NCI-H1048 (cell line): ENCODE measurements at places on chromosomes 4 and X.

DNA sequence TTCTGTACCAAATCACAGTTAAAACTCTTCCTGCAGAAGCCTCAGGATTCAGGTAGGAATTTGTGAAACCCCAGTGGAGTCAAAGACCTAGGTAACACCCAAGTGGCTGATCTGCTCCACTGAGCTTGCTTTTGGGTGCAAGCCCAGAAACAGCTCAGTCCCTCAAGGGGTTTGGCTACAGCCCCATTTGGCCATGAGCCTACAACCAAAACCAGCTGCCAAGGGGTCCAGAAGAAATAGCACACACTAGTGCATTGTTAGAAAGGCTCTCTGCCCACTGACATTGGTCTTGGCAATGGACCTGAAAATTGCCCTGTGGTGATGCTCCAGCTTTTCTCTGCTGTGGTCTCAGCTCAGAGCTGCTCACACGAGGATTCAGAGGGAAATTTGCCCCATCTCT lies 577.4 kb upstream of the INTU start:
- DNase-seq: no peak

- no peak for DNase-seq
Measured at GRCh38 chr4:163367651-163368050, 24.0 kb downstream of the NPY5R start.

- DNase-seq: no peak
Measured at GRCh38 chrX:45667666-45668065, 467.0 kb upstream of the DIPK2B start.

- DNase-seq: no peak
Measured at GRCh38 chr4:108270466-108271450, 102.0 kb upstream of the LEF1 start.

GRCh38 chrX:24260842-24261550 lies 52.9 kb downstream of the SUPT20HL2 start:
- DNase-seq: no peak

- no peak for DNase-seq
Measured at GRCh38 chr4:61385256-61385655, 185.1 kb downstream of the ADGRL3 start.
